Stimulated activated CD8-positive, alpha-beta memory T cell treated with anti-CD3 and anti-CD28 coated beads, Interleukin-2, amount 100 ng/mL, for 1 hour (primary cell): ENCODE measurements at places on chromosomes 7 and 10.

DNA sequence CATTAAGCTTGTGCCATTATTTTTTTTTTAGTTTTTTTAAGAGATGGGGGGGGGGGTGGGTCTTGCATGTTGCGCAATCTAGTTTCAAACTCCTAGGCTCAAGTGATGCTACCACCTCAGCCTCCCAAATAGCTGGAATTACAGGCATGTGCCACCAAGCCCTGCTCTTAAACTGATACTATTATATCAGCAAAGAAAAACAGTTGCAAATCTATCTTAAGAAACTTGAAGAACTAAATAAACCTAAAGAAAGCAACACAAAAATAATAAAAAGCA lies 47.5 kb downstream of the BRAF start:
- DNase-seq = no peak

DNA sequence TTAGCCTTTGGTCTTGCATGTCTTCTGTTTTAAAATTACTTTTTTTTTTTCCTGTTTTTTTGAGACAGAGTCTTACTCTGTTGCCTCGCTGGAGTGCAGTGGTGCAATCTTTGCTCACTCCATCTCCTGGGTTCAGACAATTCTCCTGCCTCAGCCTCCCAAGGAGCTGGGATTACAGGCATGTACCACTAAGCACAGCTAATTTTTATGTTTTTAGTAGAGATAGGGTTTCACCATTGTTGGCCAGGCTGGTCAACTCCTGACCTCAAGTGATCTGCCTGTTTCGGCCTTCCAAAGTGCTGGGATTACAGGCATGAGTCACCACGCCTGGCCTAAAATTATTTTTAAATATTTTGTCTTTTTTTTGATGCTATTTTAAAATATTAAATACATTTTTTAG lies 38.5 kb downstream of the MLLT10 start:
- DNase-seq = no peak

DNA sequence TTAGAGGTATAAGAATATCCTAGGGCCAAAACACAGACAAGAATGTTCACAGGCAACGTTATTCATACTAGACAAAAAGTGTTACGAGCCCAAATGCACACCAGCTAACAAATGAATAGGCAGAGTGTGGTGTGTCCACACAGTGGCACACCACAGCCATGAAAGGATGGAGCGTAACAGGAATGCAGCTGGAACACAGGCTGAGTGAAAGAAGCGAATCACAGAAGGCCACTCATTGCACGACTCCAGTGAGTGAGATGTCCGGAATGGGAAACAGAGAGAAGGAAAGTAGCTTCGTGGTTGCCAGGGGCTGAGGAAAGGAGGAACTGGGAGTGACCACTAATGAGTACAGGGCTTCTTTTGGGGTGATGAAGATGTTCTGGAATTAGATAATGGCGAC lies 198.8 kb downstream of the TNS3 start:
- DNase-seq = no peak

- no peak for DNase-seq
Observed at GRCh38 chr10:21953585-21954057, 49.9 kb downstream of the DNAJC1 start.

- no peak for DNase-seq
Observed at GRCh38 chr7:130945411-130945811, 211.4 kb upstream of the KLF14 start.

- no peak for DNase-seq
Observed at GRCh38 chr7:97001221-97001620, 4.1 kb upstream of the DLX6 start.

DNA sequence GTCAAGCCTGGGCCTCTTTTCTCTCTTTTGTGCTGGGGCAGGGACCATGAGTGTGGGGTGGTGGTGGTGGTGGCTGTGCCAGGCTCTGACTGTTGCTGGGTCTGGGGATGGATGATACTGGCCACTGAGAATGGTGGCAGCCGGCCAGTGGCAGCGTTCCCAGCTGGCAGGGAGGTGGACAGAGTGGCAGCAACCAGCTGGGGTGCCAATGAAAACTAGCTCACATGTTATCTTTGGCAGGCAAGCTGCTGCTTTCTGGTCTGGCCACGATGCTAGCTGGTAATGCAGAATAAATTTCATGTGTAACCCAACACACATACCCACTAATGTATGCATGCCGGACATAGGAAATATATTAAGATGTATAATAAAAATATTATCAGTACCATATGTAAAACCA lies 95.0 kb upstream of the SLC26A5 start:
- DNase-seq = no peak

GRCh38 chr10:79434223-79434687 lies 11.2 kb downstream of the ZCCHC24 start:
- DNase-seq = no peak

DNA sequence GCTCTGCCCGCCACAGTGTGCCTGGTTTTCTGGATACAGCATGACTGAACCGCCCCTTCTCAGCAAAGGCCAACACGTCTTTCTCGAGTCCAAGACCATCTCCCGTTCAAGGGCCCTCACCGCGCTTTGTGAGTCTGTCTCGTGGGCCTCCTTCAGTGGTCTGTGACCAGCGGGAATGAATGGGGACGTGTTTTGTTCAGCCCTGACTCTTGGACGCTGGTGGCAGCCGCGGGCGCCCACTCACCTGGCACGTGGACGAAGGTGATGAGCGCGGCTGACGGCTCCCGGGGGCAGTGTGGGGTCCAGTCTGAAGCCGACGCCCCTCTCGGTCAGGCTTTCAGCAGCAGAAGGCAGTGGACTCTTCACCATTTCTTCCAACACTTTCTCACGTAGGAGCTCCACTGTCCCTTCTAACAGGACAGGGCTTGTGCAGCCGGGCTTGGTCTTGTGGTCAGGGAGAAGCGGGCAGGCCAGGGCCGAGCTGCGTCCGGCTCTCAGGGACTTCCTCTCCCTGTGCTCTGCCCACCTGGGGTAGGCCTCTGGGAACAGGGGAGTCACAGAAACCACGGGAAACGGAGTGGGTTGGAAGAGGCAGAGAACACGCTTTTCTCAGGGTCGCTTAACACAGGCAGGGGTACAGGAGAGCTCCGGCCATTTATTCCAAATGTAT lies 30.4 kb downstream of the AMZ1 start:
- DNase-seq = no peak

DNA sequence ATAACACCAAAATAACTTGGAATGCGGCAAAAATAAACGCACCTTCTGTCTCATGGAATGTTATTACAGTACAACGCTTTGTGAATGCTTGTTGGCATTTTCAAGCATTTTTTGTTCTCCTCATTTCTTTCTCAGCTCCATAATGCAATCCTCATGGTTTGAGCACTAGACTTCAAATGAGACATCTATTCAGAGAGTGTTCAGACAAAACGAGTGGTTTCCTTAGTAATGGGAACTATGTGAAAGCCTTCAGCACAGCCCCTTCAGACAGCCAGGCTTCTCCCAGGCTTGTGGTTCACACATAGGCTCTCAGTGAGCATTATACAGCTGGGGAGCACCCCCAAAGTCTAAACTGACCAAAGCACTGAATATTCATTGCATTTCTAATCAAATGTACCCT lies 8.6 kb upstream of the LRRN3 start:
- no peak for DNase-seq

- DNase-seq = peak; percentile 39
Observed at GRCh38 chr10:114304571-114305421, 65.7 kb downstream of the VWA2 start.
